ENCODE measurements at places on chromosomes 5 and 9.
A peak's percentile ranks its signal among the peaks of the same experiment; 100 is the strongest.

DNA sequence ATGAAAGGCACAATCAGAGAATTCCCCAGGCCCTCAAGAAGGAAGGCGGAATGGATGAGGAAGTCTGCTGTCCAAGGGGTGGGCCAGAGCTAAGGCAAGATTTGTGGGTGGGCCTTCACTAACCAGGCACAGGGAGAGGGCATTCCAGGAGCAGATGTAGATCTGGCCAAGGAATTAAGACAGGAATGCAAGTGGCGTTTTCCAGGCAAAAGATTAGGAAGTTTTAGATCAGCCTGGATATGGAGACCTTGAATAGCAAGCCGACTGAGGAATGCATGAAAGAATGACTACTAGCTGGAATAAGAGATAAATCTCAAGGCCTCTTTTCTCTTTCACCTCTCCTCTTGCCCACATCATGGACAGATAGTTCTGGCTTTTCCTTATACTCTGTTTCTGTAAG, 68.5 kb downstream of the GHR start:
- DNase-seq, result no peak

GRCh38 chr5:39107350-39107749, 33.2 kb upstream of the RICTOR start:
- DNase-seq, result no peak

DNA sequence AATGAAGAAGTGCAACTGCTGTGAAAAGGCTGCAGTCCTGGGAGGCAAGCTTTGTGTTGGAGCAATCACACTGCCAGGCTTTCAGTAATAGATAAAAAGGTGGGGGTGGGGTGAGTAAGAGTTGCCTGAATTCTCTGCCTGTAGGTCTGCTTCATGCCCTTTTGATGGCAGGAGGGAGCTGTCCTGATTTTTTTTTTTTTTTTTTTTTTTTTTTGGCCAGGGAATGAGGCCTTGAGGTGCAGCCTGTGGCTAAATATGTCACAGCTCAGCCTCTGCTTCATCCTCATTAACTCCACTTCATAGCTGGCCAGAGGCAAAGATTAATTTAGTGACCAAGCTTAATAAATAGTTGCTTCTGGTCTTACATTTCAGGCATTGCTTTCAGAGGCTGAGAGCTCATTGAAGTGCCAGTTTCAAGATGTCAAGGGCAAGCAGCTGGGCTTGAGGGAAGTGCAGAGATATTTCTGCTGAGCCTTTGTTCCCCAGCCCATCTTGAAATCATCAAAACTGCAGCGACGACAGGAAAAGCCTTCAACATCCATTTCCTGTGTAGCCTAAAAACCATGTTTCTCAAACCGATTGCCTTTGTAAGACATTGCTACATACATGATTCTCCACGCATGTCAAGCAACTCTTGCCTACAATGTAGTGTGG, 134.7 kb downstream of the MACIR start:
- DNase-seq, result no peak

- peak; percentile 26 for DNase-seq
Observed at GRCh38 chr5:76393035-76393680, 9.9 kb upstream of the IQGAP2 start.

- no peak for DNase-seq
Observed at GRCh38 chr5:146921225-146921624, 42.7 kb upstream of the PPP2R2B start.

GRCh38 chr5:25418319-25418859, 773.6 kb upstream of the CDH10 start:
- no peak for DNase-seq

DNA sequence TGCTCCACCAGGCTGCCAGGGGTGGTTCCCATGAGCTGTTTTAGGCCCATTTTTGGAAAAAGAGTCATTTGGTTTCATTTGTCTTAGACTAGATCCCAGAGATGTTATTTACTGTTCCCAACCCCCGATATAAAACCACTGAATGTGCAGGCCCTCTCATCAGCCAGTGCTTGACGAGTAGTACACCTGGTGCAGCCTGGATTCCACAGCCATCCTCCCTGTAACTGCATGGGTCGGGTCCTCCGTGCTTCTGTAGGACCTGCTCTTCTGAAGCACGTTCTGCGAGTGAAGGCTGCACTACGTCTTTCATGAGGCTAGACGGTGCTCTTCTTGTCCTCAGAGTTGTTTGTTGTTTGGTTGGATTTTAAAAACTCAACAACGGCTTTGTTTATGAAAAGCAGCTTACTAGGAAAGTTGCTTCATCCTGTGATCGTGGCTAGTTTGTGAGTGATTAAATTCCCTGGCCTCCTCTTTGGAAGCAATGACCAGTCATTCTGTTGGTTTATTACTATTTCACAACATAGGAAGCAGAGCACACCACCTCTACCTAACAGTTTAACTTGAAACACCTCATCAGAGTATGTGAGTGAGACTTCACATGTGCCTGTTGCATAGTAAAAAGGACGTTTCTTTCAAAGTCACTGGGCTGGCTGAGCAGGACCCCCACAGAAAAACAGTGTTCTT, 135.2 kb downstream of the AOPEP start:
- no peak for DNase-seq

GRCh38 chr5:54590824-54591223, 73.3 kb downstream of the SNX18 start:
- no peak for DNase-seq

- no peak for DNase-seq
Observed at GRCh38 chr9:4769321-4770080, 23.2 kb upstream of the RCL1 start.
